Panc1 (cell line): ENCODE measurements at places on chromosomes 16 and 17. TPM values are rescaled to one million over a fixed set of nuclear protein-coding genes. Genes with fewer than 3 reads are reported as not detected.

- DNase-seq, result no peak
Measured at GRCh38 chr16:67248401-67249177, at the start of gene SLC9A5. Gene SLC9A5 (plus strand): TSS chr16:67248979. CDS start chr16:67249015, 36 bp downstream.

- DNase-seq, result no peak
Measured at GRCh38 chr17:30808785-30809286, 15.7 kb downstream of the CRLF3 start.

DNA sequence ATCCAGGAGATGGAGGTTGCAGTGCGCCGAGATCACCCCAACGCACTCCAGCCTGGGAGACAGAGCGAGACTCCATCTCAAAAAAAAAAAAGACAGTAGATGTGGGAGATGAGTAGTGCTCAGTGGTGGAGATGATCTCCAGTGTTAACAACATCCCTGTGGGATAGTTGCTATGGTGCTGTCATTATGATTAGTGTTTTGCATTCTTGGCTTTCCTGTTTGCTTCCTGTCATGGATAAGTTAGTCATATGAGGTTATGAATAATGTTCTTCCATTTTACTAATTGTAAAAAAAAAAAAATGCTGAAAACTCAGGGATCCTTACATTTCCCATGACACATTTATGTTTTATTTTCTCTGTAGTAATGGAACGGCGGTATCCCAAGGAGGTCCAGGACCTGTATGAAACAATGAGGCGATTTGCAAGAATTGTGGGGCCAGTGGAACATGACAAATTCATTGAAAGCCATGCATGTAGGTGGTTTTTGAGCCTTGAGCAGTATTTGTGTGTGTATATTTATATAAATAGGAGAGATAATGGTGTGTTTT lies 24.5 kb upstream of the DUSP14 start:
- no peak for DNase-seq

- DNase-seq, result no peak
Measured at GRCh38 chr17:40456396-40456951, 13.2 kb downstream of the IGFBP4 start.

- no peak for DNase-seq
Measured at GRCh38 chr16:662597-662996, 5.3 kb upstream of the RHOT2 start.

- no peak for DNase-seq
Measured at GRCh38 chr16:57529391-57530103, 6.8 kb downstream of the CCDC102A start.

GRCh38 chr16:50466170-50466569 lies 82.0 kb upstream of the NKD1 start:
- no peak for DNase-seq

- no peak for DNase-seq
Measured at GRCh38 chr17:50289278-50289677, 15.0 kb downstream of the TMEM92 start.

- peak; percentile 65 for DNase-seq
Measured at GRCh38 chr17:30363715-30364202, 15.0 kb upstream of the CPD start.

AOC2 gene
- total RNA-seq, result 0.85 TPM

SRCIN1 gene
- 12.8 TPM for total RNA-seq

FOXN1 gene
- total RNA-seq, result not detected
